ENCODE measurements at places on chromosomes 7 and 10. TPM values are rescaled to one million over a fixed set of nuclear protein-coding genes. Genes with fewer than 3 reads are reported as not detected.

Gene AMPH
- 12.5 TPM for polyA plus RNA-seq

Gene OGDH
- polyA plus RNA-seq: 55.9 TPM

Gene AHR
- polyA plus RNA-seq: 62.2 TPM

Gene PITRM1
- 68.4 TPM for polyA plus RNA-seq

Gene C10orf143
- 4.8 TPM for polyA plus RNA-seq

DNA sequence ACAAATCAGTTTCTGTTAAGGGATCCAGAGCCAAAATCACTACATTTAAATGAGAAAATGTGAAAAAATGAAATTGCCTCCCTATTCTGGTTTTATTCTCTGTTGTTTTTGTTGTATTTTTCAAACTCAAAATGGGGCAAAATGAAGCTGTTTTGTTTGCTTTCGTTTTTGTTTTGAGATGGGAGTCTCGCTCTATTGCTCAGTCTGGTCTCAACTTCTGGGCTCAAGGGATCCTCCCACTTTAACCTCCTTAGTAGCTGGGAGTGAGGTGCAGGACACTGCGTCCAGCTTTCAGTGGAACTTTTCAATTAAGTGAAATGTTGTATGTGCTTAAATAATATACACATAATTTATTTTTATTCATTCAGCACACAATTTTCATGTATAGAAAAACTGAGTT is 205.0 kb downstream of the SORCS1 start:
- DNase-seq: no peak

GRCh38 chr10:69363666-69364065 is 53.1 kb downstream of the TACR2 start:
- no peak for DNase-seq

- peak; percentile 29 for DNase-seq
These were observed 11.1 kb upstream of the LRRC27 start for GRCh38 chr10:132320654-132321469.

DNA sequence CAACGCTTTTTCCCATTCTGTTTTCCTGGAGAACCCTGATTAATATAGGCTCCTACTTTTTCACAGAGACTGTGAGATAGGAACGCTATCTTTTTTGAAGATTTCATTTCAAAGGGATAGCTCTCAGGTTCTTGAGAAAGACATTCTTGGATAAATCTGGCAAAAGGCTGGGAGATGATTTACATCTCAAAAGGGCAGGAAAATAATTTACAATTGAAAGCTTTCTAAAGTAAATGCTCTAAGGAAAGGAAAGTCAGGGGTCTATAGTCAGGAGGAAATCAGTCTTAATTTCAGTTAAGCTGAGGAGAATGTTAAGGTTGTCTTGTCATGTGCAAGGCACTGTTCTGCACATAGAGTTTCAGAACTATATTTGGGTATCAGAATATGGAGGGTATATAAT is 278.8 kb downstream of the KIF20B start:
- no peak for DNase-seq

DNA sequence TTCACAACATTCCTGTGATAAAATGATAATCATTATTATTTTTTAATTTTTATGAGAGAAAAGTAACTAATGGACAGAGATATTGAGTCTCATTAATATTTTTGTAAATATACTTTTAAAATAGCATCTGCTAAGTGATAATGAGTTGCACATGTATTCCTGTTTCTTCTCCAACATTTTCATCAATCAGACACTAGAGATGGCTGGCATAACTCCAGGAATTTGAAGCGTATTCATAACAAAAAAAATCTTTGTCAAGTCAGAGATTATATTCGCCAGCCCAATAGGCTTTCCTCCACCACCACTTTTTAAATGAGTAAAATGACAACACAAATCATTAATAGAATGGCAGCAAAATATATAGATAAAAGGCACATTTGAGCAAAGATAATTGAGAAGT is 524.0 kb upstream of the KCND2 start:
- no peak for DNase-seq

GRCh38 chr10:73641328-73642060 is at the start of gene MYOZ1:
Gene MYOZ1, minus strand, starts transcription at chr10:73641474. Its CDS starts 1,457 bp downstream, at chr10:73640017.
- DNase-seq: no peak

DNA sequence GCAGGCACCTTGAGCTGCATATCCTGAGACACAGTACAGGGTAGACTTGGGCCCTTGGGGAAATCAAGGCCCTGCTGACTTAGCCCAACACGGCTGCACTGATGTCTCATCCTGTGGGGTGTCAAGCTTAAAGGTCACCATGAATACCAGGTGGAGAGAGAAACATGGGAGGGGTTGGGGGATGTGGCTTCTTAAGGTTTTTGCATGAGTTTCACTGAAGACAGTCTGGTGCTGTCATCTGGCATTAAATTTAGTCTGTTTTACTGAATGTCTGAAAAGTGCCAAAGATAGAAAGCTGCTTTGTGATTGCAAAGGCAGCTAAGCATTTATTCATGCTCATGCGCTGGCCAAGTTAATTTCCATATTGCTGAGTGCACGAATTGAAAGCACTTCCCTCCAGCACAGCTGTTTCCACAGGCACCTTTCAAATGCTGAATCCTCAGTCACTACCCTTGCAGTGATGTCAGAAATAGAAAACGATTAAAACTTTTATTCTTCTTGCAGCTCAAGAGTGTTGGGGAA is 102.1 kb downstream of the OSBPL3 start:
- peak; percentile 42 for DNase-seq

GRCh38 chr10:133438711-133439273 is 14.4 kb upstream of the SPRN start:
- no peak for DNase-seq

Data from left lung (tissue), 14 donors.